ENCODE measurements at places on chromosomes 2 and 18. TPM values are rescaled to one million over a fixed set of nuclear protein-coding genes. Genes with fewer than 3 reads are reported as not detected.

ASB18 gene
- not detected for total RNA-seq

- peaks cover 33% of the 10 kb centered on the region for H3K4me1 ChIP-seq
- no peaks in the 10 kb centered on the region for H3K27me3 ChIP-seq
- H3K36me3 ChIP-seq: no peaks in the 10 kb centered on the region
- no peak overlapping the region for H3K27ac ChIP-seq
- no peak overlapping the region for H3K4me3 ChIP-seq
- DNase-seq: no peak
Measured at GRCh38 chr2:70511971-70512729, 41.5 kb downstream of the TGFA start.

- DNase-seq: no peak
- H3K4me3 ChIP-seq: no peak overlapping the region
- H3K27me3 ChIP-seq: no peaks in the 10 kb centered on the region
- no peak overlapping the region for H3K27ac ChIP-seq
- H3K4me1 ChIP-seq: no peaks in the 10 kb centered on the region
- no peaks in the 10 kb centered on the region for H3K36me3 ChIP-seq
Measured at GRCh38 chr2:175766880-175767279, 235.2 kb downstream of the LNPK start.

DNA sequence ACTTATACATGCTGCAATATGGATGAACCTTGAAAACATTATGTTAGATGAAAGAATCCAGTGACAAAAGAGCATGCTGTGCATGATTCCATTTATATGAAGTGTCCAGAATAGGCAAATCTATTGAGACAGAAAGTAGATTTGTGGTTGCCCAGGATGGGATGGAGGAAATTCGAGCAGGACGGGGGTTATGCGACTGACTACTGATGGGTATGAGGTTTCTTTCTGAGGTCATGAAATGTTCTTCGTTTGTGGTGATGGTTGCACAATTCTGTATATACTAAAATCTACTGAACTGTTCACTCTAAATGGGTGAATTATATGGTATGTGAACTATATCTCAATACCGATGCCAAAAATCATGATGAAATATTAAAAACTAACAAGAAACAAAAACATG, 18.9 kb upstream of the MTERF4 start:
- no peak for DNase-seq
- H3K27ac ChIP-seq: no peak overlapping the region
- H3K27me3 ChIP-seq: no peaks in the 10 kb centered on the region
- H3K36me3 ChIP-seq: peaks cover 7% of the 10 kb centered on the region
- peaks cover 4% of the 10 kb centered on the region for H3K4me1 ChIP-seq

DNA sequence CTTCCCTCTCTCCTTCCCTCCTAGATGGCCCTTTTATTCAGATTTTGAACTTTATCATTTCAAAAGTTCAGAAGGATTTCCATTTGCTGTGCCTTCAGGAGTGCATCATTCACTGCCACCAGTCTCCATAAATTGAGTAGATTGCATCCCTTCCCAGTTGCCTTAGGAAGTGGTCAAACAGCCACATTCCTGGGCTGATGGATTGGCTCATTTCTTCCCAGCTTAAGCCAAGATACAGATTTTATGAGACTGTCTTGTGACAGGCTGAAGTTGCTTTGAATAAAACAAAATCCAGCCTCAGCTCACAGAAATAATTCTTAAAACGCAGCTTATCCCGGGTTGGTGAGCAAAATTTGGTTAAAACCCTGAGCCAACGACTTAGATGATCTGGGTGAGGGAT, 9.8 kb downstream of the NRP2 start:
- peaks cover 6% of the 10 kb centered on the region for H3K27me3 ChIP-seq
- no peak overlapping the region for H3K27ac ChIP-seq
- no peak overlapping the region for H3K4me3 ChIP-seq

COL4A4 gene
- total RNA-seq: 2.3 TPM

DNA sequence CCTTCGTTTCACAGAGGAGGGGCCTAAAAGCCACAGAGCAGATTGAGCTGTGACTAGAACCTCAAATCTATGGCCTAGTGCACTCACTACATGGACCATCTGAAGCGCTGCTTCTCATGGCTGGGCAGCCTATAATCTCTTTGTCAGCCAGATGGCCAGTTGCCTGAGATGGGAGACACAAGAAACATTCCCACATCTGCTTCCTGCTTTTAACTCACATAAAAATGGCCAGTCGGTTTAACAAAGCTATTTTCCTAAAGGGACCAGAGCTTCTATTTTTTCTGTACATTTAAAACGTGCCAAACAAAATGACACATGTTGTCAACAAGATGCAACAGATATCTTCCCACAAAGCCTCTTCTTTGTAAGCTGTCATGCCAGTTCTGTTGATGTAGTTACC, 173.8 kb downstream of the GFPT1 start:
- H3K27me3 ChIP-seq: no peaks in the 10 kb centered on the region
- no peak overlapping the region for H3K27ac ChIP-seq
- no peak for DNase-seq
- H3K36me3 ChIP-seq: no peaks in the 10 kb centered on the region
- no peak overlapping the region for H3K4me3 ChIP-seq

NPPC gene
- not detected for total RNA-seq

GRCh38 chr2:176094349-176094748, 1.8 kb downstream of the HOXD13 start:
- H3K36me3 ChIP-seq: no peaks in the 10 kb centered on the region
- H3K4me1 ChIP-seq: peaks cover 24% of the 10 kb centered on the region
- peaks cover 88% of the 10 kb centered on the region for H3K27me3 ChIP-seq
- H3K4me3 ChIP-seq: no peak overlapping the region
- no peak overlapping the region for H3K27ac ChIP-seq
- DNase-seq: no peak

DNA sequence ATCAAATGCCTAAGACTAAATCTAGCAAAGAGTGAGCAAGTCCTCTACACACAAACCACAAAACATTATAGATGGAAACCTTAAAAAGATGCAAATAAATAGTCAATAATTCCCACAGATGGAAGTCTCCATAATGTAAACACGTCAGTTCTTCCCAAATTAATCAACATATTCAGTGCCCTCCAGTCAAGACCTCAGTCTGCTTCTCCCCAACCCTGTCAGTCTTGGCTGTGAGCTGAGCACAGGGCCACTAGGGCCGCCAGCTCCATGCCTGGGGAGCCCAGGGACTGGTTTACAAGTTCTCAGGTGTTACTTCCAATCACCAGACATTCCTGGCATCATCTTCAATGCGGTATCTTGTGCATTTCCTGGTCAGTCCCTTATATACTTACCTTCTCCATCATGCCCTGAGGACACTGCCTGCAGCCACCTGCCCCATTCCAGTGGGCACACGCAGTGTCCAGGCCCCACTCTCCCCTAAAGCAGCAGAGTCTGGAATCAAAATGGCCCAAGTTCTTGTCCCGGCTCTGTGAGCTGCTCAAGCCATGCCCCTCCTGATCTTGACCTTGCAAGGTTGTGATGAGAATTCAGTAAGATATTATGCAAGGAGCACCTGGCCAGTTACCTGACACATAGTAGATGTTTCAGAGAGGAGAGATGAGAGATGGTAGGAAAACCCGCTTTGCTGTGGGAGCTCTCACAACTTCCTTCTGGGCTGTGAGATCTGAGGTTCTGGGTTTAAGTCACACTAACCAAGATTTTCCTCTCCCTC, 207.9 kb upstream of the RAB6C start:
- no peaks in the 10 kb centered on the region for H3K27me3 ChIP-seq
- DNase-seq: no peak
- H3K36me3 ChIP-seq: no peaks in the 10 kb centered on the region
- no peak overlapping the region for H3K27ac ChIP-seq

GRCh38 chr2:16068552-16068940, 128.2 kb downstream of the MYCN start:
- H3K27ac ChIP-seq: no peak overlapping the region
- H3K36me3 ChIP-seq: no peaks in the 10 kb centered on the region
- H3K4me3 ChIP-seq: no peak overlapping the region
- DNase-seq: no peak

GRCh38 chr2:208253600-208254117, 1.2 kb downstream of the IDH1 start:
- peak overlapping the region; percentile 96 for H3K4me3 ChIP-seq
- no peak for DNase-seq
- H3K27me3 ChIP-seq: no peaks in the 10 kb centered on the region
- H3K36me3 ChIP-seq: peaks cover 28% of the 10 kb centered on the region
- peaks cover 20% of the 10 kb centered on the region for H3K4me1 ChIP-seq
- H3K27ac ChIP-seq: peak overlapping the region; percentile 3

TANC1 gene
- total RNA-seq: 4.2 TPM

TGFA gene
- 13.3 TPM for total RNA-seq

DNA sequence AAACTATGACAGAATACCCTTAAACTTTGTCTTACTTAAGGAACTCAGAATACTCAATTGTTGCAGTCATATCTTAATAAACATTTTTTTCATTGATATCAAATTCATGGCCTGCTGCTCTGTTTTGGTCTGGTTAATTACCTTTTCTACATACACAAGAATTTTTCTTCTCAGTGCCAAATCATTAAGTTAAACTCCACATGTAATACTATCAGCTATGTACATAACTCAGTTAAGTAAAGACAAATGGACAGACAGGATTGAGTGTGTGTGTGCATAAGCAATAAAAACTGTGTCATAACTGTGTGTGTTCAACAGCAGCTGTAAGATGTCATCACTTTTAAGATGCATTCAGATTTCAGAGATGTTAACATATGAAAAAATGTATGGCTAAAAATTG, 34.4 kb downstream of the VRK2 start:
- H3K4me1 ChIP-seq: no peaks in the 10 kb centered on the region
- no peaks in the 10 kb centered on the region for H3K36me3 ChIP-seq
- DNase-seq: no peak
- no peak overlapping the region for H3K4me3 ChIP-seq
- H3K27me3 ChIP-seq: no peaks in the 10 kb centered on the region
- H3K27ac ChIP-seq: no peak overlapping the region

GRCh38 chr2:25285265-25286024, 56.3 kb downstream of the DNMT3A start:
- H3K27ac ChIP-seq: peak overlapping the region; percentile 59
- peaks cover 10% of the 10 kb centered on the region for H3K36me3 ChIP-seq
- H3K4me3 ChIP-seq: no peak overlapping the region

TNFRSF11A gene
- total RNA-seq: 8.8 TPM

DNA sequence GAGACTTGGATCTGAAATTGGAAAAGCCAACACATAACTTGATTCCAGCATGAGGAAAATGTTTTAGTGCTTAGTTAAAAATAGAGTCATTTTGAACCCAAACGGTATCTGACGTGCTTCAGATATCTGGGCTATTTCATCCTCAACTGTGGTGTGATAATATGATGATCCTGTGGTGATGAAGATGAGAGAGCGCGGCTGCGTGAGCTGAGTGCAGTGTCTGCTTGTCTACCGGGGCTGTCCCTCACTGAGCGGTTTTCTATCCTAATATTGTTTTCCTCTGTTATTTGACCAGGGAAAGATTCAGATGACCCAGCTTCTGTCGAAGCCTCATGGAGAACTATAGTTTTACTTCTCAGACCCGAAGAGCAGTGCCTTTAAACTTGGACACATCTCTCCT, 5.8 kb downstream of the TWIST2 start:
- H3K4me3 ChIP-seq: no peak overlapping the region
- no peak overlapping the region for H3K27ac ChIP-seq
- H3K36me3 ChIP-seq: no peaks in the 10 kb centered on the region
- no peak for DNase-seq
- peaks cover 9% of the 10 kb centered on the region for H3K27me3 ChIP-seq
- H3K4me1 ChIP-seq: no peaks in the 10 kb centered on the region

GRCh38 chr2:40820319-40820718, 368.4 kb upstream of the SLC8A1 start:
- H3K36me3 ChIP-seq: no peaks in the 10 kb centered on the region
- H3K4me1 ChIP-seq: no peaks in the 10 kb centered on the region
- no peak overlapping the region for H3K27ac ChIP-seq
- H3K27me3 ChIP-seq: no peaks in the 10 kb centered on the region

TSPYL6 gene
- not detected for total RNA-seq

Data from natural killer cell (primary cell).